ENCODE measurements at places on chromosomes 5 and 9.

DNA sequence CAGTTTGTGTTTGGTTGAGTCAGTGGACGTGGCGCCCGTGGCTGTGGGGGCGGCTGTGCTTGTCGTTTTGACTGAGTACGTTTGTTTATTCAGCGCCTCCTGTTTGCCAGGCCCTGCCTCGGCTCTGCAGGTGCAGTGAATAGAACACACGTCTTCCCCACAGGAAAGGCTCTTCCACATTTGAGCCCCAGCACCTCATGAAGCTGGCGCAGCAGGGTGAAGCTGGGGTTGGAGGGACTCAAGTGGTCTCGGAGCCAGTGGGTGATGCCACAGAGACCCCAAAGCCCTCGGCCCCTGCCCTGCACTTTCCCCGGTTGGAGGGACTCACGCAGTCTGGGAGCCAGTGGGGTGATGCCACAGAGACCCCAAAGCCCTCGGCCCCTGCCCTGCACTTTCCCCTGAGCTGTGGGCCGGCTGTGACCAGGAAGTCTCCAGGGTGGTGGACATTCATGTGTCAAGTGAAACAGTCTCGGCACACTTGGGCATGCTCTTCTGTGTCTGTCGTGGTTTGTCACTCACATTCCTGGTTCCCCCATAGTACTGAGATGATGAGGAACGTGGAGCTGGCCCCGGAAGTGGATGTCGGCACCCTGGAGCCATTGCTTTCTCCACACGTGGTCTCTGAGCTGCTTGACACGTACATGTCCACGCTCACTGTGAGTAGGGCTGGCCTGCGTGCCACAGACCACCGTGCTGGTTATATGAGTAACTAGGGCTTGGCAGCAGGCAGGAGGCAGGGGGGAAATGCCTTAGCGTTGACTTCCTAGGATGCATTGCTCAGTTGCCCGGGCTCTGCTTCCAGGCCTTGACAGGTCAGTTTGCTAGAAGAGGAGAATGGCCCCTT is 13.6 kb downstream of the EXOC3 start:
- no peak for DNase-seq

DNA sequence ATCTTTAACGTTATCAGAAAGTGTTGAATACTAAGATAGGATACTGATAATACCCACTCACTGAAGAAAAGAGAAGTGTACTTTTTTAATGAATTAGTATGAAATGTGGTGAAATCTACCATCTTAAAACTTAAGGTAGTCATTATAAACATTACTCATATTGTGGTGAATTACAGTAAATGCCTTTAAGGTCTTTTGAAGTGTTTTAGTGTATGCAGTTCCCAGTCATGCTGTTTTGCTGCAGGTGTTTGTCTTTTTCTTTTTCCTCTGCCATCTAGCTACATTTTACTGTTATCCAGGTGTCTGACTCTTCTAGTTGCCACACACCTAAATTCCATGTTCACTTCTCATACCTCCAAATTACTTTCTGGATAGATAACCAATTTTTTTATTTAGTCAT is 72.6 kb downstream of the ERMP1 start:
- no peak for DNase-seq

- no peak for DNase-seq
These were observed 176.0 kb downstream of the ZNF608 start for GRCh38 chr5:124570285-124571035.

- no peak for DNase-seq
These were observed 24.6 kb downstream of the NDUFA8 start for GRCh38 chr9:122134822-122135528.

- no peak for DNase-seq
These were observed 183.2 kb downstream of the ACTL7B start for GRCh38 chr9:108672475-108673190.

DNA sequence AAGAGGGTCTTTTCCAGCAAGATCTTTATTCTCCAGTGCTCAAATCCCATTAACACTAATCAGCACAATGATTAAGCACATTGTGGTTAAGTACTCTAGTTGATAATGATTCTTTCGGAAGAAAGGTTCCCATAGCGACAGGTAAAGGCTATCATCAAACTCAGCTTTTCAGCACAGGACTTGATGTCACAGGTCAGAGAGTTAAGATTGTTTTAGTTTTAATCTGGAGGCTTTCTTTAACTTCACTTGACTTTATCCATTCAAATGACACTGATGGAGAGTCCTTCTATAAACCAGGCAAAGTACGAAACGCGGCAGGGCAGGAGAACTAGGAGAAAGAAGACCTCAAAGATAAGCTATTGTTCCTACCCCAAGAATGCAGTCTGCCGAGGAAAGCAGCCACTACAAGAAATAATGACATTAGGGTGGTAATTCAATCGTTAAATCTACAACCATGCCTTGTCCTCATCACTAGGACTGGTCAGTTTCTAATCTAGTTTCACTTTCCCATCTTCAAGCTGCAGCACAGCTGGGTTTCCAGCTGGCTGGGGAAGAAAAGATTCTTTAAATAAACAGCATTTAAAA is 4.6 kb downstream of the NRG2 start:
- DNase-seq = no peak

DNA sequence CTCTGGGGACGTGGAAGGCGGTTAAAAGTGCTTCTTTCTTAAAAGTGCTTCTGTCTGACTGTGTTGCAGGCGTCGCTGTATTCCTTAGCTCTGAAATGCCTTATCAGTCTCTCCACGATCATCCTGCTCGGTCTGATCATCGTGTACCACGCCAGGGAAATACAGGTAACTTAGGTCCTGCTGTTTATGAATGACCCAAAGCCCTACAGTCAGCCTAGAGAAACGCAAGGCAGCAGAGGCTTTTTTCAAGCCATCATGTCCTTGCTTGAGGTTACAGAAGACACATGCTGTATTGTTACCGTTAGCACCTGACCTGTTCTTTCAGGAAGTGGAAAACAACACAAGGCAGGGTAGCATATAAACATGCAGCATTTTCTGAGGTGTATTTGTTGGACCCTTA is 2.0 kb downstream of the KCNN2 start:
- DNase-seq = no peak

- no peak for DNase-seq
These were observed 199.1 kb upstream of the SLC30A5 start for GRCh38 chr5:68894673-68895072.
